ENCODE measurements at places on chromosomes 13 and 19.
A peak's percentile ranks its signal among the peaks of the same experiment; 100 is the strongest.

GRCh38 chr13:48511621-48512230, 21.2 kb downstream of the RCBTB2 start:
- DNase-seq, result no peak

GRCh38 chr13:32845952-32846950, 170.0 kb upstream of the KL start:
- no peak for DNase-seq

DNA sequence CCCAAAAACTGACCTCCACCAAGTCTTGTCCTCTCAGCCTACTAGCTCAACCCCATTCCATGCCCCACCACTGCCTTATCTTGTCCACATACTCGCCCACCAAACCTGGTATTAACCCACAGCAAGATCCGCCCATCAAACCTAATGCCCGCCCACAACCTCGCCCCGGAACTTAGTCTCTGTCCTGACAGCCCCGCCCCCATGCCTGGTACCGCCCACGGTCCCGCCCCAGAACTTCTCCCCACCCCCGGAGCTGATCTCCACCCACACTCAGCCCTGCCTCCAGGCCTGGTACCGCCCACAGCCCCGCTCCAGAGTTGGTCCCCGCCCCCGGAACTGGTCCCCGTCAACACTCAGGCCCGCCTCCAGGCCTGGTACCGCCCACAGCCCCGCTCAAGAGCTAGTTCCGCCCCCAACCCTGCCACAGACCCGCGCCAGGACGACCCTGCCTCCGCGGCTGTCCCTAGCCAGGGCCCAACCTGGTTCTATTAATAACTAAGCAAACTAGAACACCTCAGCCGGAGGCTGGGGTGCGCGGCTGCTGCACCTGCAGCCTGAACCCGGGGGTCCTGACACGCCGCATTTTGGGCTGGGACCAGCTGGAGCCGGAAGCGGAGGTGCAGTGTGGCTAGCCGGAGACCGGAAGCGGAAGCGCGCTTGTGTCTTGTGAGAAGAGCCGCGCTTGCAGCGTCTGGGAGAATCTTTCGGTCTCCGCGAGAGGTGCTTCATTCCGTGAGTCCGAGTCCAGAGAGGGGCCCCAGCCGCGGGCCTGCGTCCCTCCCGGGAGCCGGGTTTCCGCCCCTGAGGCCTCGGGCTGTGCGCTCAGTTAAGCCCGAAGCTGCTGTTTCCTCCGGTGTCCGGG, at the start of gene ZNF557:
Gene ZNF557, plus strand, starts transcription at position 662 of the 862 bp plus-strand sequence. CDS start 5,372 bp downstream, outside the sequence.
- DNase-seq, result peak; percentile 94

DNA sequence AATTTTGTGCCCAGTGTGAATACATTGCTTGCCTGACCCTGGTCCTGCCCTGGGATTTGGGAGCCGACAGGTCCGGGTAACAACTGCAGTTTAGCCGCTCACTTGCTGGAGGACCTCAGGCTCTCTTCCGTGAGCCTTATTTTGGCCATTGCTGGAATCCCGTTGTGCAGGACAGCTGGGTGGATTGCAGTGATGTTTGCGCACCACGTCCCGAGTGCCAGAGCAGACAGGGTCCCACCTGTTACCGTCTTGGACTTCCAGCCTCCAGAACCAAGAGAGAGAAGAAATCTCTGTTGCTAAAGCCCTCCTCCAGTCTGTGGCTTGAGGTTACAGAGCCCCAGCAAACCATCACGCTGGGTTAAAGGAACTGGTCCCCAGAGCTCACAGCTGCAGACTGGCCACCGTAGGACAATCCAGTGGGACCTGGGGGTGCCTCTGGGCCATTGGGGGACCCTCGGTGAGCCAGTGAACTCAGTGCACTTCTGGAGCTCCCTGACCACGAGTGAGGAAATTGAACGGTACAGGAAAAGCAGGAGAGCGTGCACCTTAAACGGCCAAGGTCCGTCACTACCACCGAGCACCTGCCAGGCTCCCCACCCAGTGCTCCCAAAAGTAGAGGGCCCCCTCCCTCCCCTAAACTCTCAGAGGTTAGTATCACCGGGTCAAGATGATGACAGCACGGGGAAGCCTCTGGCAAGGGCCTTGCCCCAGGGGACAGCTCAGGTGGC, 92.9 kb downstream of the GNG7 start:
- no peak for DNase-seq

DNA sequence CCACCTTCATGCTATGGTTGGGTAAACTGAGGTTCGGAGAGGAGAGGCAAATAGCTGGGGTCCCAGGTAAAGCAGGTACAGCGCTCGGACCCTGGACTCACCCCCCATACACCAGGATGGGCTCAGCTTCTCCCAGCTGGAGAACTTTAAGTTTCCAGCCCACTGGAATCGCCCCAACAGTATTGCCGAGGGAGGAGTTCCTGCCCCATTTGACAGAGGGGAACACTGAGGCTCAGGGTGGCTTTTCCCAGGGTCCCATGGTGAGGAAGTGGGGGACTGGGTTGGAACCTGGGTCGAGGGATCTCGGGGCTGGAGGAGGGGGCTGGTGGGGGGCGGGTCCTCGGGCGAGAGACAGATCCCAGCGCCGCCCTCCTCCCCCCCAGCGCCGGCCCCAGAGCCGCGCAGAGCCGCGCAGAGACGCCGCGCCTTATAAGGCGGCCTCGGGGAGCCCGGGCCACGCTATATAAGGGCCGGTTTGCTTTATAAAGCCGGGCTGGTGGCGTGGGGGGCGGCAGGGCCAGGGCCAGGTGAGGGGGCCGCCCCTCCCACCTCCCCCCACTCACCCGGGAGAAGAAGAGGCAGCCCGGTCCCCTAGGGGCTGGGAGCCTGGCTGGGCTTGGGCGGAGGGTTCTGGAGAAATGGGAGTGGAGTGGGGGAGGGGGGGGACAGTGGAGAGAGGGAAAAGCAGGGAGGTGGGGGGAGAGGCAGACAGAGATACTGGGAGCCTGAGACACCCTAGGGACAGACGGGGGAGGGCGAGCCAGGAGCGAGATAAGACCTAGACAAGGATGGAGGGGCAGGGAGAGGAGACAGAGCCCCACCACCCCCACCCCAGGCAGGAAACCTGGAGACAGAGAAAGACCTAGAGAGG, 1.1 kb downstream of the CNN1 start:
- DNase-seq, result no peak

DNA sequence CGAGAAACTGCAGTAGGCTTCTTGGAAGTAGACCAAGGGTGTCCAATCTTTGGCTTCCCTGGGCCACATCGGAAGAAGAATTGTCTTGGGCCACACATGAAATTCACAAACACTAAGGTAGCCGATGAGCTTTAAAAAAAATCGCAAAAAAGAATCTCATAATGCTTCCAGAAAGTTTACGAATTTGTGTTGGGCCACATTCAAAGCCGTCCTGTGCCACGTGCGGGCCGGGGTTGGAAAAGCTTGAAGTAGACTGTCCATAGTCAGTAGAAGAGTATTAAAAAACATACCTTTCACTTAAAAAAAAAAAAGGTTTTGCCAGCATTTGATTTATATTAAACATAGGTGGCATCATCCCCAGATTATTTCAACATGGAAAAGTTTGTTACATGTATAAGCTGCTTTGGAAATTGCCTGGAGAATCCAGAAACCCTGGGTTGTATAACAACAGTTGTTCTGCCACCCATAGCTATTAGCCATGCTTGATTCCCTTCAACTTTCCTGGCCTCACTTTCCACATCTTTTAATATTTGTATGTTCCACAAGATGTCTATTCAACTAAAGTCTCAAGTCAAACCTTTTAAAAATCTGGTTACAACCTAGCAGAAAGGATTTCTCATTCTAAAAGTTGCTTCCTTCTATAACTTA, 1.0 kb downstream of the IFT88 start:
- DNase-seq, result no peak

- DNase-seq, result peak; percentile 56
Observed at GRCh38 chr19:17376935-17377600, at the start of gene PLVAP. Gene PLVAP (minus strand): TSS chr19:17377342. CDS start chr19:17377288, 54 bp downstream.

DNA sequence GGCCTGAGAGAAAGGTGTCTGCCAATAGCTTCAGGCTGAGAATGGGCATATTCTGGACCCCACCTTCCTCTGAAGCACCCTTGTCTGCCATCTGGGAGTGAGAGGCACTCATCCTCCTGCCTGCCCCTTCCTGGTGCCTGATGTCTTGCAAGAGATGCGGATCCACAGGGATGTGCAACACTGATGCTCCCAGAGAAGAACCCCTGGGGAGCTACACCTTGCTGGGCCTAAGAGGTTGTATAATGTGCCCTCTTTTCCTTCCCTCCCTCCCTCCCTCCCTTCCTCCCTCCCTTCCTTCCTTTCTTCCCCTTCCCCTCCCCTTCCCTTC, 34.6 kb downstream of the ADPRHL1 start:
- DNase-seq, result no peak

GRCh38 chr13:110676595-110677587, 29.0 kb downstream of the CARS2 start:
- no peak for DNase-seq

DNA sequence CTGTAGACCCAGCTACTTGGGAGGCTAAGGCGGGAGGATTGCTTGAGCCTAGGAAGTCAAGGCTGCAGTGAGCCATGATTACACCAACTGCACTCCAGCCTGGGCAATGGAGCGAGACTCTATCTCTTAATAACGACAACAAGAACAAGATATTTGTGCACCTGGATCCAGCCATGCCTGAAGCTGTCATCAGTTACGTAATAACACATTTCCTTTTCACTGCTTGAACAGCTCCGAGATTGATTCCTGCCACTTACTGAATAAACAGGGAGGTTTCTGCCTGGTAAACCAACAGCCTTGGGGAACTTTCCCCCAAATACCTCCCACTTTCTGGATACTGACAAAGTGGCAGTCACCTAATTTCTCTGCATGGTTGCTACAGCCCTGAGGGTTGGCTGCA, 5.4 kb downstream of the KANK2 start:
- DNase-seq, result no peak

DNA sequence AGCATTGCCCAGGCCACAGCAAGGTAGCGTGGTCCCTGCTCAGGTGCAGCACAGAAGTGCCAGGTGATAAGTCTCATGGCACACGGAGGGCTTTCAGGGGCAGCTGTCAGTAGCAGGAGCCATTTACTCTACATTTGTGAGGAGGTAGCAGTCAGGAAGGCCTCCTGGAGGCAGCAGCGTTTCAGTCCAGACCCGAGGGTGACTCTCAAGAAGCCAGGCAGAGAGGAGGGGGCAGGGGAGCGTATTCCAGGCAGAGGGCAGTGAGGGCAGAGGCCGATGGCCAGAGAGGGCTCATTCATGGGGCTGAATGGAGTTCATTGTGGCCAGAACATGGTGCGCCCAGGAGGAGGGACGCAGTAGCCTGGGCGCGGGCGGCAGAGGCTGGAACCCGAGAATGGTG, 8.9 kb downstream of the PIAS4 start:
- no peak for DNase-seq

DNA sequence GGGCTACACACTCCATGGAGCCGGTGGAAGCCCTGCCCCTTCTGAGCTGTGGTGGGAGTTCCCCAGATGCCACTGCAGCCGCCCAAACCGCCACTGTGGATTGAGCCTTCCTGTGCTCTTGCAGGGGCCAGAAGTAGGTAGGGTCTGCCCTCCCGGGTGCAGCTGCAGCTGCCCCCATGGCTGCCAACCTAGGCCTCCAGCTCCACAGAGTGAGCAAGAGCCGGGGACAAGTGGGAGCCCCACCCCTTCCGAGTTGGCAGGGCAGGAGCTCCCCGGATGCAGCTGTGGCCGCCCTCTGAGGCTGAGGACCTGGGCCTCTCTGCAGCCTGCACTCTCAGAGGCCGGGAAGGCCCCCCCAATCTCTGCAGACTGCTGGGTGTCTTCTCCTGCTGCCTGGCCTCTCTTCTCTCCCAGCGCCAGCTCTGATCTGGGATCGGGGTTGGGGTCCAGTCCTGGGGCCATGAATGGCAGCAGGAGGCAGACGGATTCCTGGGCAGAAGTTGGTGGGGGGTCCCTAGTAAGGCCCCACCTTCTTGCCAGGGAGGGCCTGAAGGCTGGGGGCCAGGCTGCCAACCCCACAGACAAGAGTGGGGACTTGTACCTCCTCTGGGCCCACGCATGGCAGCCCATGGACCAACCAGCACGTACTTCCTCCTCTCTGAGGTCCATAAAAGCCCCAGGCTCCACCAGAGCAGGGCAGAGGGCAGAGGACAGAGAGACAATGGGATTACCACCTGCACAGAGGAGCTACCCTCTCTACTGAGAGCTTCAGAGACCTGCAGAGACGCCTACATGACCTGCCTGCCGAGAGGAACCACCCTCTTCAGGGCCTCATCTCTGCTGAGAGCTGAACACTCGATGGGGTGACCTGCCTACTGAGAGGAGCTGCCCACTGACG, 28.9 kb downstream of the AP2S1 start:
- DNase-seq, result no peak

DNA sequence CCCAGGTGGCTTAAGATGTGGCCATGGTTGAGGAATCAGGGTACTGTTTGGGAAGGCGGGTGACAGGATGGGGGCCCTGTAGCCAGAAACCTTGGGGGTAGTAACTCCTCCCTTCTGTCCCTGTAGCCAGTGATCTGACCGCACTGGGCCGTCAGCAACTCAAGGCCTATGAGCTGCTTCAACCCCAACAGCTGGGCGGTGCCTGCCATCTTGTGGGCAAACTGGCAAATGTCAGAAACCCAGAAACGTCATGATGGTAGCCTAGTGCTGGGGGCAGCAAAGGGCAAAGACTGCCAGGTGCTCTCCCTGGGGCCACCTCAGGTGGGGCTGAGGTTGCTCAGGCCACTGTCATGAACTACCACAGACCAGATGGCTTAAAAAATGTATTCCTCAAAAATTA, 3.5 kb downstream of the COPE start:
- DNase-seq, result peak; percentile 41

DNA sequence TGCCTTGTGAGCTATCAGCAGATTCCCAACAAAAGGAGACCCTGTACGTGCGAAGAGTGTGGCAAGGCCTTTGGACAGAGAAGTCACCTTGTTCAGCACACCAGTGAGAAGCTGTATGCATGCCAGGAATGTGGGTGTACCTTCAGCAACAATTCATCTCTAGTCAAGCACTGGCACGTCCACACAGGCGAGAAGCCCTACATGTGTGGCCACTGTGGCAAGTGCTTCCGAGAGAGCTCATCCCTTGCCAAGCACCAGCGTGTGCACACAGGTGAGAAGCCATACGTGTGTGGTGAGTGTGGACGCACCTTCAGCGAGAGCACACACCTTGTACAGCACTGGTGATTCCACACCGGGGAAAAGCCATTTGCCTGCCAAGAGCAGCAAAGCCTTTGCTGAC, 7.6 kb upstream of the ZSCAN22 start:
- no peak for DNase-seq

- peak; percentile 40 for DNase-seq
Observed at GRCh38 chr13:96089749-96090239, at the start of gene HS6ST3. Gene HS6ST3 (plus strand): TSS chr13:96090107.

GRCh38 chr13:40334616-40335015, 331.8 kb downstream of the FOXO1 start:
- no peak for DNase-seq

GRCh38 chr13:90910018-90910639, 437.4 kb upstream of the MIR17HG start:
- DNase-seq, result no peak

Data from endothelial cell (in vitro differentiated cells).